ENCODE measurements at places on chromosomes 5 and 9.

- no peak for DNase-seq
Observed at GRCh38 chr9:77953590-77953989, 78.0 kb downstream of the GNAQ start.

DNA sequence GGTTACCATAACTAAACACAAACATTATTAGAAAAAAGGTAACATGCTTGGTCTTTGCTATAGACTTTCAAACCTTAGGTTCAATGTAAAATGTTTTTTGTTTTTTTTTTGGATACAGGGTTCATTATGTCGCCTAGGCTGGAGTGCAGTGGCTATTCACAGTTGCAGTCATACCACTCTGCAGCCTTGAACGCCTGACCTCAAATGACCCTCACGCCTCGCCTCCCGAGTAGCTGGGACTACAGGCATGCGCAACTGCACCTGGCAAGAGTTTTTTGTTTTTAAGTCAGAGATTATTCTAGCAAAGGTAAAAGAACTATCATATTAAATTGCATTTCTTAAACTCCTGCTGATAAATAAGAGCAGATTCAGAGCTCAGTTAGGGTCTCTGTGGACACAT lies 55.1 kb upstream of the NR5A1 start:
- no peak for DNase-seq

DNA sequence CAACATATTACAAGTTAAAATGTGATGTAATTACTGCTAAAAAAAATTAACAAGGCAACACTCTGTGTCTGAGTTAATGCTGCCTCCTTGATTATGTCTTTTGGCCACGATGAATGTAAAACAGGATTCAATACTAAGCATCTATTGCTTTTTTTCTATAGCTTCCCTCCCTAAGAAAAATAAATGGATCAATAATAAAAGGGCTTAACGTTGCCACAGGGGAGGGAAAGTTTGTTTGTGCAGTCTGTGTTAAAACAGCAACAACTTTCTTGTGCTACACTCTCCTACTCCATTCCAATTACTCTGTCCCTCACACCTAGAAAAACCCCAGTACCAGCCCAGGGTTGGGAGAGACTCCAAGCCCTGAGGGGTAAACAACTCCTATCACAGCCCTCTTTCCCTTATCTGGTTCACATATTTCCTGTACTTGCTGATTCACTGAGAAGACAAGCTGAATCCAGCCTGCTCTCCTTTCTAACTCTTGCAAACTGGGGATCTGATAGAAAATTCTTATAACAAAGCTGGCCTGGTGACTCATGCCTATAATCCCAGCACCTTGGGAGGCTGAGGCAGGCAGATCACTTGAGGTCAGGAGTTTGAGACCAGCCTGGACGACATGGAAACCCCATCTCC lies 44.8 kb downstream of the PTPN3 start:
- DNase-seq, result no peak

GRCh38 chr5:53339962-53340540 lies 140.4 kb upstream of the FST start:
- DNase-seq, result no peak

DNA sequence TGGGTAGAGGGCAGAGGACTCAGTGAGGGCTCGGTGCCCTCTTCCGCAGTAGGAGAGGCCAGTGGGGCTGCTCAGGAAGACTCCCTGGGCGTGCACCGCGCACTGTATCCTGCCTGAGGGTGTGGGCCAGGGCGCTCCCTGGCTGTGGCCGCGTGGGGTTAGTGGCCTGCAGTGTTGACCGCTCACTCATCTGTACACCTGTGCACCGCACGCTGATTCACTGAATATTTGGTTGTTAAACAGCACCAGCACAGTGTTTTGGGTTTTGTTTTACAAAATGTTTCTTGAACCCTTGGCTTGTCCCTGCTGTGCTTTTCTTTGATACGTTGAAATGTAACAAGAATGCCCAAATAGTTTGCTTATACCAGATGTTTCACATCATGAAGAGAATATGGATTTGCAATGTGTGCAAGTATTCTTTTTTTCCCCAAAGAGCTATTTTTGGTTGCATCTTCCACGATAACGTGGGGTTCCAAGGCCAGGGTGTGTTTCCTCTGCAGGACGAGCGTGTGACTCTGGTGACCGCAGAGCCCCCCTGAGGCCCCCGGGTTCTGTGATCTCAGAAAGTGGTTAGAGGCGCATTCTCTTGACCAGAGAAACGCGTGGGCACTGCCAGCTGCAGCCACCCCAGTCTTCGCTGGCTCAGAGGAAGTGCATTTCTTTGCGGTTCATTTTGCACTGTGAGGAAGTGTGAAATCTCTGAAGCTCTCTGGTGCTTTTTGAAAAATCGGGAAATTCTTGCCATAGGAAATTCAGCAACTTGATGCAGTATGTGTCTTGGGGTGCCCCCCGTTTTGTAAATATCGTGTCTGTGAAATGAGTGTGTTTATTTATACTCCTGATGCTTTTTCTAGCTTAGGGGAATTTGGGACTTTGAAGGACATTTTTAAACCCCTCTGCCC lies 46.9 kb downstream of the AHRR start:
- no peak for DNase-seq

GRCh38 chr9:115250621-115251032 lies 132.7 kb upstream of the TNC start:
- no peak for DNase-seq

DNA sequence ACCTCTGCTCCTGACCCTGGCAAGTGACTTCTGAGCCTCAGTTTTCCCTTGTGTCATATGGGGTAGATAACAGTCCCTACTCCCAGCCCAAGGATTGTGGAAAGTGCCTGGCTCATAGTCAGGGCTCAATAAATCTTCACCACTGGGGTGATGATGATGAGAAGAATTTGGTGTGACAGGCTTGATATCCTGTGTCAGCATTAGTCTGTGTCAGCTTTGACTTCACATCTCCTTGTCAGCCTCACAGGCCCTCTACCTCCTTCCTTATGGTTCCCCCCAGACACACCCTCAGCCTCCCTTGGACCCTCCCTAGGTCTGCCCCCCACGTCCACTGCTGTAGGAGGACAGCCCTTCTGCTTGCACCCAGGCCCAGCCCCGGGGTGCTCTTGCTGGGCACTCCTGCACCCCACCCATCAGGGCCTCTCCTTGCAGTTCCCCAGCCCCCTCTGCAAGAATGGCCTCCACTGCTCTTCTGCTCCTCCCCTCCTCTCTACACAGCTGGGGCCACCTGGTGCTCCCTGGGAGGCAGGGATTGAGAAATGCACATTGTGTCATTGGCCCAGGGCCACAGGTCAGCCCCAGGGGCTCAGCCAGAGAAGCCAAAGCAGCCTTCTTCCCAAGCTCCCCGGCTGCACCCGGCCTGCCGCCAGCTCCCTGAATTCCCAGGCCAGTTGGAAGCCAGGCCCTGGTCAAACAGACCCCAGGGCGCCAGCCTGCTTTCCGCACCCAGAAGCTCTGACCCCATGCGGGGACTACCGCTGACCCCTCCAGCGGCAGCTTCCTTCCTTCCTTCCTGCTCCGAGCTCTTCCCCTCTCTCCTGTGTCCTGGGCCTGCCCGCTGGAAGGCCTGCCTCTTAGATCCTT lies 7.7 kb downstream of the FGFR4 start:
- DNase-seq, result no peak

DNA sequence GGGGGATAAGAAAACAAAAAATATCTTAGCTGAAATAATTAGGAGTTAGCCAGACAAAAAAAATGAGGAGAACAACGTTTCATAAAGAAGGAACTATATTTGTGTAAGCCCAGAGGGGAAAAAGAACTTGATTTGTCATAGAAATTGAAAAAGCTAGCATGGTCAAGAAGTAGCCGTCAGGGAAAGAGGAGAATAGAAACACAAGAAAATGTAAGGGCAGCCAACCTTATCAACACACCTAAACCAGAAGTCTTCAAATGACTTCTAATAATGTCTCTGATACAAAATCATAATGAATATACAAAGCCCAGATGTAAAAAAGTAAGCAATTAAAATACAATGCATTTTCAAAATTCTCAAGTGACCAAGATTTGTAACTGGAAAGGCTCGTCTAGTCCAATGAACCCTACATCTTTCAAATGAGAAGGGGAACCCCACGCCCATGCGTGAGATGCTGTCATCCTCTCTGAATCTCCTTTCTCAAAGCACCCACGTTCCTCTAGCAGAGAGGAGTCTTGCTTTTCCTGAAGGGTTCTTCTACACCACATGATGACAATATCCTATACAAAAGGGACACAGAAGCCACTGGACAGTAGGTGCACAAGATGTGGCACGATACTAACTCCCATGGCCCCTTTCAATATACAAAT lies 103.7 kb downstream of the ARL15 start:
- no peak for DNase-seq

DNA sequence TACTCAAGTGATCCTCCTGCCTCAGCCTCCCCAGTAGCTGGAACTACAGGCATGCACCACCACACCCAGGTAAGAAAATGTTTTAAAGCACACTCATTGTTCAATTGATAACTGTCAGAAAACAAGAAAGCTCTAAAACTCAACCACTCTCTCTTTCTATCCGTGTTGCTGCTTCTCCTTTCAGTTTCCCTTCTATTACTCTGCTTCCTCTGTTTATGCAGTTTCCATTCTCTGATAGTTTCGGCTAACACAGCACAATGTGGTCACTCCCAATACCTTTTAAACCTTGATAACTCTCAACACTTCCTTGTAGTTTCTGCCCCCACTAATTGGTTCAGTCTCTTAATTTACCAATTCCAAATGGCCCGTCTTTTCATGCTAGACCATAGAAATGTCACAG lies 59.2 kb upstream of the NR4A3 start:
- no peak for DNase-seq

DNA sequence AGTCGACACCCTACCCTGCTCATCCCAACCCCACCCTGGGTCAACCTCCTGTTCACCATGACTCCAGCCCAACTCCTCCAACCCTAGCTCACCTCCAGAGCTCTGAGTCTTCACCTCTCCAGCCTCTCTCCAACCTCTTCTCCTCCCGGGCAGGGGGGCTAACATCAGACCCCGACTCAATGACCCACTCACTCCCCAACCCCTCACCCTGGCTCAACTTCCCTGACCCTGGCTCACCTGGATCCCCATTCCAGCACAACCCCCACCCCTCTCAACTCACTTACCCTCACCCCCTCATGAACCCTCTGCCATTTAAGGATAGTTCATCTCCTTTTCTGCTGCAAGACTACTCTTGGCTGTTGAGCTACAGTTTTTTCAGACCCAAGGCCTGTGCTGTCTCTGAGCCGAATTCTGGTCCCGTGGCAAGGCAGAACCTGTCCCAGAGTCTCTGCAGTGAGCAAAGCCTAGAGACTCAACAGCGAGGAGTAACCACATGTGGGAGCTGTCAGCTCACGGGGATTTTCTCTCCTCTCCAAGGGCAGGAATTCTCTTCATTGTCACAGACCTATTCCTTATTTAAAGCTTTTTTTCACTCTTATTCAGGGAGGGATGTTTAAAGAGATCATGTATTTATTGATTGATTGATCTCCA lies 29.8 kb downstream of the ANKRD33B start:
- no peak for DNase-seq

DNA sequence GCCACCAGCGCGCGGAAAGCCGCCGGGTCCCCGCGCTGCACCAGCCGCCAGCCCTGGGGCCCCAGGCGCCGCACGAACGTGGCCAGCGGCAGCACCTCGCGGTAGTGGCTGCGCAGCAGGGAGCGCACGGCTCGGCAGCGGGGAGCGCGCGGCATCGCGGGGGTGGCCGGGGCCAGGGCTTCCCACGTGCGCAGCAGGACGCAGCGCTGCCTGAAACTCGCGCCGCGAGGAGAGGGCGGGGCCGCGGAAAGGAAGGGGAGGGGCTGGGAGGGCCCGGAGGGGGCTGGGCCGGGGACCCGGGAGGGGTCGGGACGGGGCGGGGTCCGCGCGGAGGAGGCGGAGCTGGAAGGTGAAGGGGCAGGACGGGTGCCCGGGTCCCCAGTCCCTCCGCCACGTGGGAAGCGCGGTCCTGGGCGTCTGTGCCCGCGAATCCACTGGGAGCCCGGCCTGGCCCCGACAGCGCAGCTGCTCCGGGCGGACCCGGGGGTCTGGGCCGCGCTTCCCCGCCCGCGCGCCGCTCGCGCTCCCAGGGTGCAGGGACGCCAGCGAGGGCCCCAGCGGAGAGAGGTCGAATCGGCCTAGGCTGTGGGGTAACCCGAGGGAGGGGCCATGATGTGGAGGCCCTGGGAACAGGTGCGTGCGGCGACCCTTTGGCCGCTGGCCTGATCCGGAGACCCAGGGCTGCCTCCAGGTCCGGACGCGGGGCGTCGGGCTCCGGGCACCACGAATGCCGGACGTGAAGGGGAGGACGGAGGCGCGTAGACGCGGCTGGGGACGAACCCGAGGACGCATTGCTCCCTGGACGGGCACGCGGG lies at the start of gene TERT:
Gene TERT, minus strand, starts transcription at position 234 of the 815 bp plus-strand sequence. Its CDS starts 79 bp downstream, at position 155.
- peak; percentile 80 for DNase-seq

GRCh38 chr9:38043931-38044623 lies 24.9 kb downstream of the SHB start:
- no peak for DNase-seq

DNA sequence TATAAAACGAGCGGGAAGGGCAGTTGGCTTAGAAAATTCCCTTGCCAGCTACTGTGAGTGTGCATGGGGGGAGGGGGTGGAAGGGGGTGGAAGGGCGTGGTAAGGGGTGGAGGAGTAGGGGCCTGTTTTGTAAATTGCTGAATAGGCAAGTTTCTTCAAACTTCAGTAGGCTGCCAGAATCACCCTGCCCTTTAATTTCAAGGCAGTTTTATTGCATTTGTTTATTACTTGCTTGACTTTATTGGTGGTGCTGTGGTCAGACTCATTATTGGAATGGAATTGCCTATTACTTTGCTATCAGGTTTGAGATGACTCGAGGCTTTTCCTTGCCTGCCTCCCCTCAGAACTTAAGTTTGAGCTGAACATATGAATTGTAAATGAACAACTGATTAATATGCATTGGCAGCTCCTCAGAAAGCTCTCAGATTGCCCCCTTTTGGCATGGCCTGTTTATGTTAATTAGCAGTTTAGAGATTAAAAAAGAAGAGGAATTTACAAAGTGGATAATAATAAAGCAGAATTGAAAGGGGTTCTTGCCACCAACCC lies 76.0 kb downstream of the SEMA6A start:
- DNase-seq, result no peak

DNA sequence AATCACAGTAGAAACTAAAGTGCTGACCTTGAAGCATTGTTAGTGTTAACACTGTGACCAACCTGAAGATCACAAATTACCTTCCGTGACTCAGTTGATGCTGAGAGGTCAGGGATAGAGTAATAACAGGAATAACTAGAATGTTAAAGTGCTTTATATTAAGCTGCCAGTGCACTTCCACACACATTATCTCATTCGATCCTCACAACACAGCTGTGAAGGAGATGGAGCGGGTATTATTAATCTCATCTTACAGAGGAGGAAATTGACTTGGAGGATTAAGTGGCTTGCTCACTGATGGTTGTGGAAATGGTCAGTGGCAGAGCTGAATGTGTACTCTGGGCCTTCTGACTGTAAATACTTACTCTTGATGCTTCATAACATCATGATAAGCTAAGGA lies 252.5 kb upstream of the DMRT1 start:
- DNase-seq, result no peak
